ENCODE measurements at places on chromosomes 1 and 21. TPM values are rescaled to one million over a fixed set of nuclear protein-coding genes. Genes with fewer than 3 reads are reported as not detected.

HCN3 gene
- total RNA-seq: 22.4 TPM

HRNR gene
- not detected for total RNA-seq

CLCA1 gene
- not detected for total RNA-seq

NDC1 gene
- 45.6 TPM for total RNA-seq

S100A1 gene
- total RNA-seq: not detected

ITLN2 gene
- total RNA-seq: not detected

AADACL4 gene
- total RNA-seq: not detected

AMIGO1 gene
- 7.2 TPM for total RNA-seq

ZMYM1 gene
- 29.3 TPM for total RNA-seq

Measured in neural crest cell (in vitro differentiated cells).